ENCODE measurements at places on chromosomes 3 and 15.

- DNase-seq: no peak
Measured at GRCh38 chr3:191137708-191138107, 61.3 kb upstream of the OSTN start.

GRCh38 chr3:88005066-88005465, 53.7 kb downstream of the CGGBP1 start:
- DNase-seq: no peak

- no peak for DNase-seq
Measured at GRCh38 chr3:100401674-100402041, 319 bp downstream of the LNP1 start.

GRCh38 chr3:155991847-155992246, 121.4 kb downstream of the GMPS start:
- DNase-seq: no peak

GRCh38 chr3:134685929-134686802, 35.3 kb upstream of the KY start:
- peak; percentile 31 for DNase-seq

- DNase-seq: peak; percentile 64
Measured at GRCh38 chr3:73786321-73786807, 161.6 kb upstream of the PDZRN3 start.

- DNase-seq: no peak
Measured at GRCh38 chr3:139629033-139629432, 48.7 kb downstream of the NMNAT3 start.

GRCh38 chr3:151419806-151420205, 35.3 kb upstream of the P2RY12 start:
- no peak for DNase-seq

- no peak for DNase-seq
Measured at GRCh38 chr15:95041297-95041696, 809.9 kb downstream of the MCTP2 start.

GRCh38 chr3:50214824-50215223, 9.8 kb downstream of the SLC38A3 start:
- DNase-seq: no peak
